Activated CD4-positive, alpha-beta T cell treated with anti-CD3 and anti-CD28 coated beads, Interleukin-2, Interleukin-6, amounts not matched to agents 100 ng/mL and 50 ng/mL, durations not matched to agents 16 hours and 8 hours (primary cell): ENCODE measurements at places on chromosomes 2 and 18.

DNA sequence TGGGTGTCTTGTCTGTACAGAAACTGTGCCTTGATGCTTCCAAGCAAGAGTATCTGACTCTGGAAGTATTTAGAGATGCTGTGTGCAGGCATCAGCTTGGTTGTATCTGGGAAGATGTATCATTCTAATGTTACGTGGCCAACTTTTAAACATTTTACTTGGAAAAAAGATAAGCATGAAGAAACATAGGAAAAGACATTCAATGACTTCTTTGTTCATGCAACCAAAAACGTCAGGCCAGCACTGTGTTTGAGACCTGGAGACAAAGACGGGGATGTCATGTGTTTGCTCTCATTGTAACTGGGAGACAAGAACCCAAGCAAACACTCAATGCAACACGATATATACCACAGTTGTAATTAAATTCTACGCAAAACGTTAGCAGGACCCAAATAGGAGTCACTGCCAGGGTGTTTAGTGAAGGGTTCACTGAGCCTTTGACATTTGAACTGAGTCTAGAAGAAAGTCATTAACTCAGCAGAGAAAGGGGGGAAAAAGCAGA lies 8.9 kb upstream of the SESTD1 start:
- DNase-seq: no peak

DNA sequence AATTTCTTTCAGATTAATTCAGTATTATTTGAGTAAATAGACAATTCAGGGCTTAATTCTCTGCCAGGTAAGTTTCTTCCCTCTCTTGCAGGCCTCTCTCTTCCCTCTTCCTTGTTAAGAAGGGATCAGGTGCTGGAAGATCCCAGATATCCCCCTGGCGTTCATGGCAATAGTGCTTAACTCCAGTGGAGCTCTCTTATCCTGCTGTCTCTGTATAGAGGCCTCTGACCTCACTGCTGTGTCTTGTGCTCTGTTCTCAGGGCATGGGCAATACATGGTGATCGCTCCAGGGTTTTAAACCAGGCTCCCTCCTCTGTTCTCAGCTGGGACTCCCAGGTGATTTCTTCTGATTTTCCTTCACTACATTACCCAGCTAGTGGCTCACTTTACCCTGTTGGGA lies 226.8 kb downstream of the MC4R start:
- DNase-seq: no peak

DNA sequence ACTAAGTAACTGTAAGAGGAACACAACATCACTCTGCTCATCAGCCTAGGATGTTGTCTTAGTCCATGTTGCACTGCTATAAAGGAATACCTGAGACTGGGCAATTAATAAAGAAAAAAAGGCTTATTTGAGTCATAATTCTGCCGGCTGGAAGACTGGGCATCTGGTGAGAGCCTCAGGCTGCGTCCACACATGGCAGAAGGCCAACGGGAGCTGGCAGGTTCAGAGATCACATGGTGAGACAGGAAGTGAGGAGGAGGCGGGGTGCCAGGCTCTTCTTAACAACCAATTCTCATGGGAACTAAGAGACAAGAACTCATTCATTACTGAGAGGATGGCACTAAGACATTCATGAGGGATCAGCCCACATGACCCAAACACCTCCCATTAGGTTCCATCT lies 46.8 kb downstream of the EPG5 start:
- no peak for DNase-seq

DNA sequence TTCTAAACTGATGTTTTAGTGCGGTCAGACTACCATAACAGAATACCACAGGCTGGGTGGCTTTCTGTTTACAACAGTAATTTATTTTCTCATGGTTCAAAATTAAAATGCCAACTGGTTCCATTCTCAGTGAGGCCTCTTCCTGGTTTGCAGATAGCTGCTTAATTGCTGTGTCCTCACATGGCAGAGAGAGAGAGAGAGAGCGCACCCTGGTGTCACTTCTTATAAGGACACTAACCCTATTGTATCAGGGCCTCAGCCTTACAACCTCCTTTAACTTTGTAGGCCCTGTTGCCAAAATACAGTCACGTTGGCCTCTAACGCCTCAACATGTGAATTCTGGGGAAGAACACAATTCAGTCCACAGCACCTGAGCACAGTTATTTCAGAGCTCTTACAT lies 37.5 kb upstream of the ZNF385B start:
- peak; percentile 41 for DNase-seq

DNA sequence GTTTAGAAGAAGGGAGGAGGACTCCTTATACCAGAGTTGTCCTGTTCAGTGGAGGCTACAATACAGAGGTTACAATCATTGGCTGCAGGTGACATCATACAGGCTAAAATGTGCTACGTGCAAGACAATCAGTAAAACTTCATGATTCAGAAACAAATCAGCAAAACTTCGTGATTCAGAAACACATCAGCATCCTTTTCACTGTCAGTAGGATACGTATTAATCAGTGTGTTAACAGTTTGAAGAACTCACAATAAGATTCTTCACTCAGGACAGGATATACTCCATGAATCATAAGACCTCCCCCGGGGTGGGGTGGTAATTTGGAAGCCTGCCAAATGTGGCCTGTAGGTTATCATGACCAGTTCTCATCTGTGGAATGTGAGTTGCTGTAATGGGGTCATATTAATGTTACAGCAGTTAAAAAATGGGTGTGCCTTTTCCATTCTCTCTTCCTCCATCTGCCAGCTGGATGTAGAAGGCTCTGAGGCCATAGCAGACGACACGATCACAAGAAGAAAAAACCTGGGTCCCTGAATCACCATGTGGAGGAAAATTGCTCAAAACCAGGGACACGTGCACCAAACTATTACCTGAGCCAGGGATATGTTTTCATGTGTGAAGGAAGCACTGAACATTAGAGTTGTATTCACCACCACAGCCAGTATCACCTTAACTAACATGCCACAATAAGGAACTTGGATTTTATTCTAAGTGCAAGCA lies 134.8 kb upstream of the CREB1 start:
- peak; percentile 69 for DNase-seq

GRCh38 chr2:64930258-64930671 lies 58.9 kb upstream of the SLC1A4 start:
- DNase-seq: no peak

GRCh38 chr18:48862132-48862531 lies 88.6 kb downstream of the SMAD7 start:
- no peak for DNase-seq

- DNase-seq: no peak
Observed at GRCh38 chr2:173984866-173985604, 19.9 kb upstream of the SP3 start.

DNA sequence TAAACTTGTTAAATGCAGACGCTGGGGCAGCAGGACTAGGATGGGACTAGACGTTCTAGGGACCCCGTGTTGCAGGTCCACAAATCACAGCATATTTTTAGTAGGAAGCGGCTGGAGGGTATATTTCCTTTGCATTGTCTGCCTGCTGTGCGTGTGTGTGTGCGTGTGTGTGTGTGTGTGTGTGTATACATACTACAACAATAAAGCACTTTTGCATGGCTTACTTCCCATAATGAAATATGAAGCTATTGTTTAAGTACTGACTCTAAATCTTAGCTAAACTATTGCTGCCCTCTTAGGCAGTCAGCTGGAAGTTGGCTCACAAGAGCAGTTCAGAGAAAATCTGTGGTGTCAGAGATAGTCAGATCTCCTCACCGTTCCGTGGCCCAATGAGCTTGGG lies 133.4 kb downstream of the CABLES1 start:
- no peak for DNase-seq

DNA sequence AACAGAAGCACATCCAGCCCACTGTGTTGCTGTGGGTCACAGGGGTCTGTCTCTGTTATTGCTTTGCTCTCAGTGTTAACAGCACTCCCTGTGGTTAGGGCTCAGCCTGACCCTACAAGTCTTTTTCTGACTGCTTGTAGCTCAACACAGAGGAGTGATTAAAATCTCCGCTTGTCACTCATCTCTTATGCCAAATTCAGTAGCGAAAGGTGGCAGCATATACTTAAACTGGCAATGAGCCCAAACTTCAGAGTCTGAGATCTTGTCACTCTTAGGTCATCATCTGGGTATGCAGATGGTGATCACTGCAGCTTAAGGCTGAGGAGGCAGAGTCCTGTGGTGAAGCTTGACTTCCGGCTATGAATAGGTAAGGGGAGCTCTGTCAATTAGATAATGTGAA lies 63.3 kb upstream of the CSRNP3 start:
- DNase-seq: no peak

- DNase-seq: no peak
Observed at GRCh38 chr2:85277416-85278158, 50.2 kb downstream of the TGOLN2 start.

- DNase-seq: peak; percentile 17
Observed at GRCh38 chr2:26591619-26592505, 49.3 kb downstream of the CIB4 start.

- no peak for DNase-seq
Observed at GRCh38 chr2:207510148-207510547, 19.6 kb upstream of the CREB1 start.

- no peak for DNase-seq
Observed at GRCh38 chr18:59537579-59537978, 159.6 kb downstream of the CCBE1 start.

DNA sequence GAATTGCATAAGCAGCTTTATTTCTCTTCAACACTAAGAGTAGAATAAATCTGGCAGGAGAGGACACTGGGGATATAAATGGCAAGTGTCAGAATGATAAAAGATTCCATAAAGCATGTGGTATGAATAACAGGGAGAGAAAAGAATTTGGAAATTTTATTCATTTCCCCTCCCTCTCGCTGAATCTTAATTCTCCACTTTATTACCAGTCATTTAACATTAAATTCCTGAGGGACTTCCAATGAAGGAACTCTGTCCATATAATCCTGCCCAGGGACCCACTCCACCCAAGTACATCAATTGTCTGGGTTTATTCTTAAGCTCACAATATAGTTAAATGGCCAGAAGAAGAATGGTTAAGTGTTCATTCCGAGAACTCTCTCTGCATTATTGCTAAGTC lies 197.7 kb upstream of the MGAT5 start:
- no peak for DNase-seq

- DNase-seq: no peak
Observed at GRCh38 chr2:30298302-30298701, 67.0 kb downstream of the LBH start.

- DNase-seq: no peak
Observed at GRCh38 chr2:162091325-162092007, 17.5 kb upstream of the DPP4 start.

- DNase-seq: no peak
Observed at GRCh38 chr2:238009563-238009962, 42.7 kb downstream of the UBE2F start.

- DNase-seq: no peak
Observed at GRCh38 chr18:50170004-50170403, 24.9 kb downstream of the MYO5B start.

DNA sequence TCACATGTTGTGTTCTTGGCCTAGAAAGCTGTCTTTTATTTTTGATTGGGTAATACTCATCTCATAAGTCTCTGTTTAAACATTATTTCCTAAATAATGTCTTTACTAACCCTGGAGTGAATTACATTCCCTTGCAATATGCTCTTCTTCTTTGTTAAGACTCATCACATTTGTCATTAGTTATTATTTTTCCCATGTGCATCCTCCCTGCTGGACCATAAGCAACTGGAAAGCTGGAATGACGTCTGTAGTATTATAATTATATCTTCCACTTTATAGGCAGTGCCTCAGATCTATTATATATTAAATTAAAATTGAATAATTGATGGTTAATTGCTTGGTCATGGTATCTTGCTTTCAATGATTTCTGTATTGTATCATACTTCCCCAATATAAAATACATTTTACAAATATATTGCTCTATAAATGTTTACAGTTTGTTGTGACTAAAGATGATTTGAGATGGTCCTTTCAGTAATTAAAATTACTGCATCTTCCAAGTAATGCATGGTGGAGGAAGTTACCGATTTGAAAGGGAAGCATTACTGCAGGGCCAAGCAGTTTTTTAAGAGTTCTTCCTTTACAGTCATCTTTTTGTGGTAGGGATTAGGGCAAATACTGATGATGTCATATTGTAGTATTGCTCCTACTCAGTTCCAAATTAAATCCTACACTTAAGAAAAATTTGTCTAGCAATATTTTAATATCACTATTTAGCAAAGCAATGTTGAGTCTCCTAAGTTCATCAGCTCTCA lies 2.1 kb upstream of the RGPD4 start:
- no peak for DNase-seq

GRCh38 chr2:48567671-48568070 lies 37.7 kb downstream of the STON1 start:
- DNase-seq: no peak

DNA sequence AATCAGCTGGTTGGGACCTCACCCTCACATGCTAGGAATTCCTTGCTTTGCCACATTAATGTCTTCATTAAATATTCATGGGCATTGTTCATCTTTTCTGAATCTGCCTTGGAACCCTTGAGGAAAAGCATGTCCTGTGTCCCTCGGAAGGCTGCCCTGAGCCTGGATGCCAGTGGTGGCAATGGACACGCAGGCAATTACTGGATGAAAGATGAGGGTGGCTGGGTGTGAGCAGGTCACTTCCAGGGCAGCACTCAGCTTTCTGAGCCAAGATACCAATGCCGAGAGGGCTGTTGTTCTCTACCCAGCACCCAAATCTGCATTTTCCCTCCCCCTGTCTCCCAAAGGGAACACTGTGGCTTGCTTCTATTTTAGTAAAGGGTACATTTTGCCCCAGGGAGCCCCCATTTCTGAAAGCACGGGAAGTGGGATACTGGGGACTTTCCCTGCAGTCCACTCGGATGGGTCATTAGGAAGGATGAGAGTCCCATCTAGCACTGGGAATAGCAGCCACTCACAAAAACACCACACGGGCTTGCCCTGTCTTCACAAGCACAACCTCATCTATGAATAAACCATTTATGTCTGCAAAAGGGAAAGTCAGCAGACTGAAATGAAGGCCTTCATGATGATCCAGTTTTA lies 234.8 kb downstream of the SOX11 start:
- no peak for DNase-seq

GRCh38 chr2:200337621-200338020 lies 31.1 kb downstream of the SPATS2L start:
- DNase-seq: no peak
